Suppressor macrophage (primary cell): ENCODE measurements at places on chromosomes 5 and 9.
A peak's percentile ranks its signal among the peaks of the same experiment; 100 is the strongest.

GRCh38 chr9:118891213-118891612 lies 478.0 kb downstream of the BRINP1 start:
- no peak for DNase-seq

DNA sequence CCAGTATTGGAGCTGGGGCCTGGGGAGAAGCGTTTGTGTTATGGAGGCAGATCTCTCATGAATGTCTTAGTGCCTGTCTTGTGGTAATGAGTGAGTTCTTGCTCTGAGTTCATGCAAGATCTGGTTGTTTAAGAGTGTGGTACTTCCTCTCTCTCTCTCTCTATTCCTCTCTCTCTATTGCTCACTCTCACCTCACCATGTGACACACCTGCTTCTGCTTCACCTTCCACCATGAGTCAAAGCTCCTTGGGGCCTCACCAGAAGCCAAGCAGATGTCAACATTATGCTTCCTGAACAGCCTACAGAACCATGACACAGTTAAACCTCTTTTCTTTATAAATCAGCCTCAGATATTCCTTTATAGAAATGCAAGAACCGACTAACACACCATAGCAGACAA lies 242.7 kb upstream of the ADRA1B start:
- DNase-seq = no peak

DNA sequence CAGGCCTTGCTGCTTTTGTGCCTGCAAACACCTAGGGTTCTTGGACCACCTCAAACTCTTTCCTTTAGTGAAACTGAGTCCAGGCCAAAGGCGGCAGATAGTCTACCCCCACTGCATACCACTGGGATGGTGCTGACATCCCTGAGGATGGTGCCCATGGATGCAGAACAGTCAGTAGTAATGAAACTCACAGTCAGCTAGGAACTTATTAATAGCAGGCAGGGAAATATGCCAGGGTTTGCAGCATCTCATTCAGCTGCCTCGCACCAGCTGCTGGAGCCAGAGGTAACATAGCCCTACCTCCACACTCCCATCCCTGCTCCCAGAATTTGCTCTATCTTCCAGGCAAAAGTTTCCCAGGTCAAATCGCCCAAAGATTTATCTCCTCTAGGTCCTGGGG lies 189.1 kb downstream of the SREK1 start:
- DNase-seq = no peak

- DNase-seq = peak; percentile 63
Measured at GRCh38 chr5:16508730-16509531, 43.3 kb upstream of the ZNF622 start.

DNA sequence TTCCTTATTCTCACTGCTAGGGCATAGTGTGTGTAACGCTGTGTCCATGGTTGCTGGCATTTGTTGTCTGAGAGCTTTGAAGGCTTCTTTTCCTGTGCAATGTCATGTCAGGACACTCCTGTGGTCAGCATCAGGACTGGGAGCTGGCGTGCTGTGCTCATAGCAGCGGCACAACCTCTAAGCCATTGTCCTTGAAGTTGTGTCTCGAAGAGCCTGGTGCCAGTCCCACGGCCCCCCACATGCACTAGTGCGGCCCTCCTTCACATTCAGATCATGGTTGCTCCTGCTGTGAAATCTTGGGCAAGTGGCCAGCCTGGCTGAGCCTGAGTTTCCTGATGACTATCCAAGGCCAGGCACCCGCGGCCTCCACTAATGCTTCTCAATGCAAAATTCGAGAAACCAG lies 32.4 kb downstream of the PDZD2 start:
- DNase-seq = no peak

- DNase-seq = no peak
Measured at GRCh38 chr5:176501333-176501732, 35.9 kb downstream of the RNF44 start.

- no peak for DNase-seq
Measured at GRCh38 chr5:135050244-135050767, 16.3 kb upstream of the PITX1 start.

- no peak for DNase-seq
Measured at GRCh38 chr5:170327829-170328228, 30.3 kb upstream of the LCP2 start.

- no peak for DNase-seq
Measured at GRCh38 chr5:113266227-113266912, 168.4 kb downstream of the TSSK1B start.

DNA sequence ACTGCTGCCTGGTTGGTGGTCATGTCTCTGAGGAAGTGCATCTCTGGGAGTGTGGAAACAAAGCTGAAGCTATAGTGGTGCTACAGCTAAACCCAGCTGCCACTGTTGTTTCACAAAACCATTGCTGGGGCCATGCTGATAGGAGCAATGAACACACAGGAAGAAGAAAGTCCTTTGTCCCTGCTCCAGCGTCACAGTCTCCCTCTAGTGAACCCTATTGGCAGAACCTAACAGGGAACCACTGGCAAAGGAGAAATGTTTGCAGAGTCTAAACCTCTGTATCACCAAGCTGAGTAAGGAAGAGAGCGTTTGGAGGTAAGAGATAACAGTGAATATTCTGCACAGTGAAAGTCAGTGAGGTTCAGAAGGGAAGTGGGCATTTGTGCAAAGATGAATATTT lies 244.0 kb downstream of the YTHDC2 start:
- no peak for DNase-seq

DNA sequence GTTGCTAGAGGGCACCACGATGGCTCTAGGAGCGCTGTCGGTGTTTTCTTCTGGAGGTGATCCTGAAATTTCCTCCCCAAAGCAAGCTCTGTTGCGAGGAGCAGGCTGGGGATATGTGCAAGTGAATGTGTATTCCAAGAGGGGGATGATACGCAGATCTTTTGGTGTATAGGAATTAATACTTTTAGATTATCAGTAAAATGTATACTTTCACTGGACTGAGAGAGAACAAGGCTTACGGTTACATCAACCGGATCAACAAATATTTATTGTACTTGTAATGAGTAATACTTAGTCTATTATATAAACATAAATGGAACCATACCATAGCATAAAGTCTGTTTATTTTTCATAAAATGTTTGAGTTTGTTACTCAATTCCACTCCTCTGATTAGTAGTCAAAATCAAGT lies 632 bp upstream of the PRKAA1 start:
- no peak for DNase-seq

- DNase-seq = no peak
Measured at GRCh38 chr9:134350416-134350994, 24.2 kb downstream of the RXRA start.

GRCh38 chr5:122076669-122077365 lies 1.2 kb downstream of the LOX start:
- DNase-seq = peak; percentile 52

DNA sequence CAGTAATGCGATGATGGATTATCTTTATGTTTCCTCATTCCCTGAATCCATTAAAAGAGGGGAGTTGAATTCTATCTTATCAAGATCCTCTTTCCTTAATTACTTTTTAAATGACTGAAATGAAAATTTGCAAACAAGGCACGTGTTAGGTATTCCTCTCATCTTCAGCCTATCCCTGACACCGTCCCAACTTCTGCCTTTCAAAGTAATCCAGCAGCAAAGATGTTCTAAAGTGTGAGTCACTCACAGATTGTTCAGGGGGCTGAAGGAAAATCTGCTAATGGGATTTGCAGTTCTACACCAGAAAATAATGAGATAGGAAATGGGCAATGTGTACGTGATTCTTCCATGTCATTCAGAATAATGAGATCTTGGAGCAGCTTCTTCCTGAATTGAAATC lies 403.0 kb downstream of the ARHGEF28 start:
- DNase-seq = no peak

DNA sequence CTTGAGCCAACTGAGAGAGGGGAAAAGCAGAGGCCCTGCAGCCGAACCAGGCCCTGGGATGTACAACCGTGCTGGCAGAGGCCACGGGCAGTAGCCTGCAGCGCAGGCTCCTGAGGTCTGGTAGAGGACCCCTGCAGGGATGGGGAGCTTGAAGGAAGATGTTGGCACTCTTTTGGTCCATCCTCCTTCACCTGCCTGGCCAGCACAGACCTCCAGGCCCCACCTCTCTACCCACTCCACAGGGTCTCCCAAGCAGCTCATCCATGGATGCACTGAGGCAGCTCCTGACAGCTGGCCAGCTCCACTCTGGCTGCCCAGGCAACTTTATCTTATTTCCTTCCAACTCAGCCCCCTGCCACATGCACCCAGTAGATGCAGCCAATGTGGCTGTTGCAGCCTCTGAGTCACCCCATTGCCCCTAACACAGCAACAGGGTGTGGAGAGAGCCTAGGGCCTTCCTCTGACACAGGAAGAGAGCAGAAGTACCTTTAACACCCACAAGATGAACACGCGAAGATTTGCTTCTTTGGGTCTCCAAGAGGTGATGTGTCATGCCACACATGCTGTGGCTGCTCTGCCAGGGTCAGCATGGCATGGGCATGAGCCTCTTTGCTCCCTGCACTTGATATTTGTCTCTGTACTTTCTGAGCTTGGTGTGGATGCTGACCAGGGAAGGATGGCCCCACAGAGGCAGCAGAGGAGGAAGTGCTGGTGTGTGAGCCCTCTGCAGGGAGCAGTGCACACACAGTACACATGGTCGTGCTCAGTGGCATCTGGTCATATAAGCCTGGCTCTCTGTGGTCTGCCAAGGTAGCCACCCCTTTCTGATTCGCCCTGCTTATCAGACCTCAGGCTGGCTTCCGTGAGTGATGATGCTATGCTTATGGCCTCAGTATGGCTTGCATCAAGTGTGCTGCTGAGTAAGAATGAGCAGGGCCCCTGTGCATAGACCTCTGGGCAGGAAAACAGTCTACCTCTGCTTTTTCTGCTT lies 117.2 kb downstream of the NRG2 start:
- no peak for DNase-seq

DNA sequence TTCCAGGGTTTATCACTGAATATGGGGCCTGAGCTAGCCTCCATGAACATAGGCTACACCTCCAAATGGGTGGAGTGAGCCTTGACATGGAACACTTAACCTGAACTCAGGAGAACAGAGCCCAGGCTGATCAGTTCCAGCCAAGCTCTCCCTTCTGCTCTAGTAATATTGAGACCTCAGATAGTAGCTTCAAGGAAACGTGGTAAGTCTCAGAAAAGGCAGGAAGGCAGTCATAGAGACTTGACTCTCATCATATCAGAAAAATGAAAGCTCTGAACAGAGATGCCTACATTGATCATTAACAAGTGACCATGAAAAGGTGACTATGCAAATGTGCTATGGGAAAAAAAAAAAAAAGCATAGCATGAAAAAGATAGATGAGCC lies 40.5 kb upstream of the MYO10 start:
- DNase-seq = no peak

DNA sequence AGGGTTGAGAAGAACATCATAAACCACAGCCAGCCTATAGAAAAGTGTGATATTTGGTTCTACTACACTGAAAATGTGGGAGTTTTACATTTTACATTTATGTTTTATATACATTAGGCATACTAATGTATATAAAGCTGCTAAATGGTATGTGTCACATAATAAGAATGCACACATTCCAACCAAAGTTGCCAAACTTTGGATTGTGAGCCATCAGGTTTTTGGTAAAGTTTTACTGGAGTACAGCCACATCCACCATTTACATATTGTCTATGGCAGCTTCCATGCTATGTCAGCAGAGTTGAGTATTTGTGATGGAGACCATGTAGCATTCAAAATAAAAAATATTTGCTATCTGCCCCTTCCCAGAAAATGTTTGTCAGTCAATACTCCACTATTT lies 23.1 kb upstream of the TARS1 start:
- no peak for DNase-seq

DNA sequence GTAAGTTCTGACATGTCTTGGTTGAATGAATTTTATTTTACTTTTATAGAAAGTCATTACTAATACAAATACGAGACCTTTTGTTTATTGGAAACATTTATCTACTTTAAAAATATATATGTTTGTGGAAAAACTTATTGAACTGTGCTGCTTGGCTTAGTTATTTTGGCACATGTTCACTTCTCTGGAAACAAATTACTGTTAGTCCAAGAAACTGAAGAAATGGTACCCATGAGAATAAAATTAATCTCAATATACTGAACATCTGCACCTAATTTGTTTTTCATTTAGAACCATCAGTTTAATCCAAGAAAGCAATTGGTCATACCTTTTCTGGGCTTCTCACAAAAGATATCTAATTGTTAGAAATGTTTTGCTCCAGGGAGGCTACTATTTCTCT lies 32.2 kb downstream of the INVS start:
- no peak for DNase-seq

- DNase-seq = no peak
Measured at GRCh38 chr5:151079838-151080612, 809 bp downstream of the TNIP1 start.

DNA sequence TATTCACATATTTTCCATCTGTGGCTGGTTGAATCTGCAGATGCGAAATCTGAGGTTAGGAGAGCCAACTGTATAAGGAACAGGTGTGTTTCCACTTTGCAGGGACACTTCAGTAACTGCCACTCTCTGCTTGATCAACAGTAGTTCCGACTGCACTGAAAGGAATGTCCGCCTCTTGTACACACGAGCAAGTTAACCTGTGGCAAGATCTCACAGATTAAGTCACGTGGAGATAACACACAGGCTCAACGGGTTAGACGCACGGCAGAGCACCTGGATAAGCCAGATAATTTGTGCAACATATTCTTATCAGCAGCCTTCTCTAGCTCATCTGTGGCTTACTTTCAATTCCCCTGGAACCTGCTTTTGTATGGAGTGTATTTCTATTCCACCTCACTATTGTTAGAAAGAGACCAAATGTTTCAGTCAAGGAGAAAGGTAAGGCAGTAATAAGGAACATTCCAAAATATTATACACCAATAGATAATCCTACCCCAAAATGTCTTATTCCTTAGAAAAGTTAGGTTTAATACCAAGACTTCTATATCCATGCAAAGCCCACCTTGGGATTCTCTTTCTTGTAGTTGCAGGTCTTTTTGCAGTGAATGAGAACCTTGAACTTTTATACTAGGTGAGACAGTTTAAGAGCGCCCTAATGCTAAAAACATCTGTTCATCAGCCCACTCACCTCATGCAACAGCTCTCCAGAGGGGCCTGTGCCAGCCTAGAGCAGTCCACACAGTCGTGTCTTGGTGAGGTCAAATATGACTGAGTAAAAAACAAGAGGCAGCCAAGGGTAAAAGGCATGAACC lies 6.5 kb upstream of the C9 start:
- no peak for DNase-seq

- no peak for DNase-seq
Measured at GRCh38 chr5:123000731-123001130, 35.8 kb downstream of the PPIC start.

- DNase-seq = no peak
Measured at GRCh38 chr5:79202076-79202475, 33.9 kb upstream of the JMY start.

DNA sequence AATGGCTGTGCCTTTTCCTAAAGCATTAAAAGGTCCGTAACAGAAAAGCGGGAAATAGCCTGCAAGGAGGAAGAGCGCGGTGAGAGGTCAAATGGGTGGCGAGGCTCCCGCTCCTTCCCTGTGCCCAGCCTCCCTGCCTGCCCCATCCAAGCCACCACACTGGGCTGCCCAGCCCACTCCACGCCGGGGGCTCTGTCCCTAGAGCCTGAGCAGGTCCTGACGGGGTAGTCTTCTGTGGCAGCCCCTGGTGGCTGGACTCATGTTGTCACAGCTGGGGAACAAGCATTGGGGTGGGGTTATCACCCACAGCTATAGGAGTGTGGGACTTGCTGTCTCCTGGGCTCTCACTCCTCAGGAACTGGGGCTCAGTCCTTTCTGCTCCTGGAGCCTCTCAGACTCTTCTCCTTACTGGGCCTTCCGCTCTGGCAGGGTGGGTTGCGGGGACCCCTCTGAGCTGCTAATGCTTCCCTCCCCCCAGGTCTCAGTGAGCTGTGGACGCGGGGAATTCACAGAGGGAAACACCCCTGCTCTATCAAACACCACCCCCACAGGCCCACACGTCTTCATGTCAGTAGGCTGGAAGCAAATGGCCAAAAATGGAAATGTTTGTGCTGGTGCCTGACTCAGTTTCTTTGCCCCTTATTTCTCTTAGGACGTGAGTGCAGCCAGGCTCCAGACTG lies 152.4 kb upstream of the PHYKPL start:
- peak; percentile 54 for DNase-seq
